ENCODE measurements at places on chromosomes 13 and 19.

DNA sequence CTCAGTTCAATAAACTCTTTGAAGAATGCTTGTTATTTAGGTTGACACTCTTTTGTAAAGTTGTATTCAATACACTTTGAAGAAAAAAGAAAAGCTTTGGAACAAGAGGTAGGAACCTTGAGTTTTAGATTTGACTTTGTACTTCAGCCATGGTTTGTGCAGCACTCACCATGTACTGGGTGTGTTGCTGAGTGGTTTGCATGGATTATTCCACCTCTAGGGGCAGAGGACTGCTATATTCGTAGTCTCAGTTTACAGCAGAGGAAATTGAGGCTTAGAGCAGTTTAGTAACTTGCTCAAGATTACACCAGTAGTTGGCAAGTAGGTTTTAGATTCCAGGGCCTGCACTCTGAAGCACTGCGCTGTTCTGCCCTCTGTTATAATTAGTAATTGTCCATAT, 68.8 kb downstream of the DNAJC3 start:
- DNase-seq = no peak

- no peak for DNase-seq
Observed at GRCh38 chr13:97306645-97307044, 84.5 kb downstream of the MBNL2 start.

- DNase-seq = no peak
Observed at GRCh38 chr13:32504876-32505275, 33.7 kb downstream of the N4BP2L2 start.

GRCh38 chr19:54851353-54851752, 1.1 kb downstream of the KIR3DL2 start:
- no peak for DNase-seq

DNA sequence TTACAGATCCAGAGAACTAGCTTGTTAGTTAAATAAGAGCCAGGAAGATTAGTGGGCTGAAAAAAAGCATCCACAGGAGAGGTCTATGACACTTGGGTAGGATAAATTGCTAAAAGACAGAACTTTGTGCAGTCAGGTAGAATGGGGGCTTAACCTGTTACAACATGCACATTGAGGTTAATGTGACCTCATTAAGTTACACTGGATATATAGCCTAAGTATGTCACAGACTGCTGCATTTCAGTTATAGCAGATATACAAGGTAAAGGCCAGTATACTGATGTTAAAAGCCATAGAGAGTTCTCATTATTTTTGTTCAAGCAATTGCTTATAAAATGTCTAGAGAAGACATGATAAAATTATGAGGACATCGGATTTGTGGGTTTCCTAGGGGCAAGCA, 1179.9 kb upstream of the PCDH9 start:
- DNase-seq = no peak

DNA sequence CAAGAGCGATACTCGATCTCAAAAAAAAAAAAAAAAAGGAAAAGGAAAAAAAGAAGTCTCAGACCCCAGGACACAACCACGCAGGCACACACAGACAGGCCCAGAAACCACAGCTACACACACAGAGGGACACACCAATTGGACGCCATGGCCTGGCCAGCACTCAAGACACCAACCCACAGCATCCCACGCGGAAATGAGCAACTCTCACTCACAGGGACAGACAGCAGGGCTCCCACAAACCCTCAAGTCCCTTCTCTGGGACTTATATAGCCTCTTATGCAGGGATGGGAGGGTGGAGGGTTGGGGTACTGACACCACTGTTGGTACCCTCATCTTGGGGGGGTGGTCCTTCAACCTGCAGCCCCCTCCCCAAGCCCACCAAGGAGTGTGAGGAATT, 5.9 kb downstream of the NOTCH3 start:
- DNase-seq = no peak

DNA sequence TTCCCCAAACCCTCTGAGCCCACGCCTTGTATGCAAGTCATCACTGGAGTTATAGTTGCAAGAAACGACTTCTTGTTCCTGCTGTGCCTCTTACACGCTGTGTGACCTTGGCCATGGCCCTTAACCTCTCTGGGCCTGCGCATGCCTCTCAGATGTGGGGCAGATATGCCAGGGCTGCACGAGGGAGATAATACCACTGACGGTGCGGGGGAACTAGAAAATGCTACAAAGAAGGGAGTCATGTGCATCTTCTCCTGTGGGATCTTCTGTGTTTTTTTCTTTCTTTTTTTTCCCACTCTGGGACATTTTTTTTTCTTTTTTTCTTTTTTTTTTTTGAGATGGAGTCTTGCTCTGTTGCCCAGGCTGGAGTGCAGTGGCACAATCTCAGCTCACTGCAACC, 4.3 kb upstream of the SAMD1 start:
- no peak for DNase-seq

DNA sequence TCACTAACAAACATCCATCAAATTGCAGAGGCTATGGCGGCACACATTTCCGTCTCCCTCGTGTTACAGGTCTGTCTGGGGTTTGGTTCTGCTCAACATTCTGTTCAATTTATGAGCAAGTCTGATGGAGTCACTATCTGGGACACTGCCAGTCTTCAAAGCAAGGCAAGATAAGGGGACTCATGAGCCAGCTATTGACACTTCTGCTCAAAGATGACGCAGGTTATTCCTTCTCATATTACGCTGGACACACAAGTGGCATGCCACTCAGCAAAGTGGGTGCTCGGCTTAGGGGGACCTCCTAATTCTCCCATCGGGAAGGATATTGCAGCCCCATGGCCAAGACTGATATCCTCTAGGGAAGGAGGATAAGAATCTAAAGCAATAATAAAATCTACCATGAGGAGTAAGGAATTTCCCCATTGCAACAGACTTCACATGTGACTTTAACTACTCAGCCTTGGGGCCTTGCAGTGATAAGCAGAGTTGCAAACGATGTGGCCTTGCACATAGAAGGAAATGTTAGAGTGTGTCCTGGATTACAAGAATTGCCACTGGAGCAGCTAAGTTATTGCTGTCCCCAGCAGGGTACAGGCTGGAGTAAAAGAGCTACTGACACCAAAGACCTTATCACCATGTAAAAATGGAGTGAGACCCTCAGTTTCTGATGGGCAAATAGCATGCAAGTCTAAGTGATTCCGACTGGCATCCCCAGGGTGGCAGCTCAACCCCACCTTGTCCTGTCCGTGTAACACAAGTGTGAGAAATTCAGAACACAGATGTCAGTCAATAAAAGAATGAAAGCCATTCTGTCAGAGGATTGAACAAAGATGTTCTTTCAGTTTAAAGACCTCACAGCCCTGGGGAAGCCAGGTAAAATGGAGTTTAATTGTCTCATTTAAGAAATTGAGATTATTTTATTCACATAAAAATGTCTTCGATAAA, 306.1 kb downstream of the IRS2 start:
- DNase-seq = no peak

DNA sequence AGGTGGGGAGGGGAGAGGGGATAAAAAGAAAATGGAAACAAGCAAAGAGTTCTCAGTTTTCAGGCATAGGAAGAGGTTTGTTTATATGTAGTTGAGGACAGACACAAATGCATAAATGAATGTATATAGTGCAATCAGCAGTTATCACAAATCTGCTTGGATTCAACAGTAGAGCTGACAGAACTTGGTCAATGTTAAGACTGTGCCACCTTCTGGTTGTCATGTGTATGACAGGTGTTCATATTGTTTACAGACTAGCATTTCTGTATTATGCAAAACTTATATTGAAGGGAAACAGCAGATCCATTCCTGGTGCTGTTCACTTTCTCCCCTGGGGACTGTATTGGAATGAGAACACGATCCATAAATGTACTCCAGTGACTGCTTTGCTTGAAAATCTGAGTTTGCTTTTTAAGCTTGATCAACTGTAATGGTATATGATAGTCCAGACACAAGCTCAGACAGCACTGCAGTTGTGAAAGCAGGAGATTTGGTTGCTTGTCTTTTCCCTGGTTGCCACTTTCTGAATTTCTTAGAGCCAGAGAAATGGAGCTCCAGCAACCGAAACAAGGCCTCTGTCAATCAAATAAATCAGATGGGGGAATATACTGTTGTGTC, 319.5 kb upstream of the OBI1 start:
- DNase-seq = peak; percentile 9

DNA sequence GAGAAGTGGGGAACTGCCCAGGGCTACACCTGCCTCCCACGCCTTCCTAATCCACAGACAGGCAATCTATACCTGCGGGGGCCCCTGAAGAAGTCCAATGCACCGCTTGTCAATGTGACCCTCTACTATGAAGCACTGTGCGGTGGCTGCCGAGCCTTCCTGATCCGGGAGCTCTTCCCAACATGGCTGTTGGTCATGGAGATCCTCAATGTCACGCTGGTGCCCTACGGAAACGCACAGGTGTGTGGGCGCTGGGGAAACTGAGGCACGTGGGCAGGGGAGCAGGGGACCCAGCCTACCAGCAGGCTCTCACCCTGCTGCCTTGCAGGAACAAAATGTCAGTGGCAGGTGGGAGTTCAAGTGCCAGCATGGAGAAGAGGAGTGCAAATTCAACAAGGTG, 1.4 kb downstream of the IFI30 start:
- no peak for DNase-seq

GRCh38 chr19:7476777-7477494, 11.9 kb downstream of the PEX11G start:
- no peak for DNase-seq

All from posterior cingulate gyrus (tissue), 11 donors.